ENCODE measurements at places on chromosomes 16 and 17.

GRCh38 chr17:68511254-68511670, 968 bp upstream of the PRKAR1A start:
- no peak for DNase-seq

- DNase-seq, result no peak
Measured at GRCh38 chr16:84176192-84177053, 10.4 kb downstream of the TAF1C start.

DNA sequence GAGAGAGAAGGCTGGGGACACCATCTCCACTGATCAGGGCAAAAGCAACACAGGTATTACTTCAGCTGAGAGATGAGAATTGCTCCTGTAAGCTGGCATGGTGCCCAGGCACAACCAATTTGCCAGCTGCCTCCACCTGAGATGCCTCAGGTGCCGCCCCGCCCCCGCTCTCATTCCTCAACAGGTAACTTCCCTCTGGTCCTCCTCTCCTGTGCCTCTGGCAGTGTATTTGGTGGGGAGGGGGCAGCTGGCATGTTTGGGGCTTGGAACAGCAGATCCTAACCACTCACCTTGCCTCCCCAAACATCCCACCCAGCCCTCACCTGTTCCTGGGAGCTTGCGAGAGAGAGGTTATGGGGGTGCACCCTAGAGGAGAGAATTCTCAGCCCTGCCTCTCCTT, 2.9 kb upstream of the SRCIN1 start:
- DNase-seq, result no peak

DNA sequence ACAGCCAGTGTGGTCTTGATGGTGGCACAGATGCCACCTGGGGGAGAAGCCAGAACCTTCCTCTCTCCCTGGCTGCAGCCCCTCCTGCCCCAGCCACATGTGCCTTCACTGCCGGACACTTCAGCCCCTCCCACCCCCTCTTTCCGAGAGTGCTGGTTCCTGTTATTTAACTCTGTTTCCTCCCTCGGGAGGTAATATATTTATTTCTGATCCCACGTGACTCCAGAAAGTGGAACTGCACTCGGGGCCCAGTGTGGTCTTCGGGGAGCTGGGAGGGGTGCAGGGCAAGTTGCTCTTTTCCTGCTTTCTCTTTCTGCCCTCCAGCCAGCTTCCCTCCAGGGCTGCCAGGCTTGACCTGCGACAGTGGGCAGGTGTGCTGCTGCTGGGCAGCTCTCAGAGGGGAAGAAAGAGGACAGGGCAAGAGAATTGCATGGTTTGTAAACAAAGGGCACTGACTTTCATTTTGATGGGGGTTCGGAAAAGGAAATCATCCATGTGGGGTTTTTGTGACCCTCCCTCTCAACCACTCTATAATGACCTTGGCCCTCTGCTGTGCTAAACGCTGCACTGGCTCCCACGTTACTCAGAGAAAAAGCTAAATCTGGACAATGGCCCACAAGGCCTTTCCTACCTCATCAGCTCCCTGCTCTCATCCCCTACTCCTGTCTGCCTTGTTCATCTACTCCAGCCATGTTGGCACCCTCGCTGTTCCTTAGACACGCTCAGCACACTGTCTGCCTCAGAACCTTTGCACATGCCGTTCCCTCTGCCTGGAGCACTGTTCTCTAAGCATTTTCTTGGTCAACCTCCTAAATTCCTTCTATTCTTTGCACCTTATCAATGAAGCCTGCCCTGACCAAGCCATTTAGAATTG, 8.2 kb upstream of the CIITA start:
- no peak for DNase-seq

DNA sequence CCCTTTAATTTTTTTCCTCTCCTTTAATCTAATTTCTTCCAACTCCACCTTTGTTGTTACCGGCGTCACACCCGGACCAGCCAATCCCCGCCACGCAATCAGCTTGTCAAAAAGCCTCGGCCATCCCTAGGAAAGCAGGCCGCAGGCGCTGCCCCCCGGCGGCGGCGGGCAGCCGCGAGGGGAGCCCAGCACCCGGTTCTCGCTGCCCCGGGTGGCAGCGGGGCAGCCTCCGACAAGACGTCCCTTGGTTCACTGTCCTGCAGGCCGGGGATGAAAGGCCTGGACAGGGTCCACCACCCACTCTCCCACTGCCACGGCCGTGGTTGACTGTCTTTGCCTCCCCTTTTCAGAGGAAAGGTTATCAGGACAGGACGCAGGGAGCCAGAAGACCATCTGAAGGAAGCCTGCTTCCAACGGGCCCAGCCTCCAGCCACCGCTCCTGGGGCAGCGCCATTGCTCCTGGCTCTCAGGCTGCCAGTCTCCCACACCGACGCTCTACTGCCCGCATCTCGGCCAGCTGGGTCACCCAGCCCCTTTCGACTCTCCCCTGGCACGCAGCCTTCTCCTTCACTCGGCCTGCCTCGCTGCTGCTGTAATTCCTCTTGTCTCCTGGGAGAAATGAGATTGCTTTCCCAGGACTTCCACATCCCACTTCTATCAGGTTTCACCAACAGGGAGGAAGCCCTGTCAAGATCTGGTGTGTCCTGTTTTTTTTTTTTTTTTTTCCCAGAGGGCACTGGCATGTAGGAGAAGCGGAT, 2.8 kb upstream of the UBTF start:
- no peak for DNase-seq

DNA sequence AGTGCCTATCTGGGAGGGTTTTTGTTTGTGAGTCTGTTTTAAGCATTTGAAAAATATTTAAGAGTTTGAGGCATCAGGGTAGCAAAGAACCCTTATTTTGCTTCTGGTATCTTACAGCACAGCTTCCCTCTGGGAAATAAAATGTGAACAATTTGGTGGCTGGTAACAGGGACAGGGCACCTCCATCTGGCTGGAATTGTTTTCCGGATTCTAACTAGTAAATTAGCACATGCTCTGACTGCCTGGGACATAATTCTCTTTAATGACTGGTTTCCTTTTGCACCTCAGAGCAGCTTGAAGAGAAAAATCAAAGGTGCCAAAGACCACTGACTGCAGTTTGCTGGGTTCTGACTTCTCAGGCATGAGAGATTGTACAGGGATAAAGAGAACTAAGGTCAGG, 469.1 kb downstream of the GRIN2A start:
- no peak for DNase-seq

DNA sequence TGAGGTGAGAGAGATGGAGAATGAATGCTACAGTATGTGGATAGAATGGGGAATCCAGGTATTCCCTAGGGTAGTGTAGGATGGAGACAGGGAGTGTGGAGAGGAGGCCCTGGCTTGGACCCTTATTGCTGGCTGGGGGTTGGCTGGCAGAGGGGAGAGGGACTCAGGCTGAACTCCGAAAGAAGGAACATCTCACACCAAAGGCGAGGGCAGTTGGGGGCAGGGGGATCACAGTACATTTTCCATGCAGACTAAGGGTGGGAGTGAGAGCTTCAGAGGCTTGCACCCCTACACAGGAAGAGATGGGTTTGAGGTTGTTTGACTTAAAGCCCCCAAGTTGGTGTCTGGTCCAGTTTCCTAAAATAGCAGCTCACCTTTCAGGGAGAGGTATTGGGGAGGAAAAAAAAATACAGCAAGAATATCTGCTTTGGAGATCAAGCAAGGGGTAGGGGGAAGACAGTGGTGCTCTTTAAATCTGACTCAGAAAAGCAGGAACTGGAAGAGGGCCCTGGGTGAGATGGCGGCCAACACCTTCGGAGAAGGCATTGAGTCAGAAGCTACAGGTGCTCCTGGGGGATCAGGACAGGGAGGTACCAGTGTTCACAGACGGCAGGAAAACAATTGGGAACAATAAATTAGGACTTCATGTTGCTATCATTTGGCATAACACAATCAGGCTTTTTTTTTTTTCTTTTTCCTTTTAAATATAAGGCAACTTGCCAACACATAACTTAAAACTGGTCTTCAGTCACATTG, 12.4 kb downstream of the TRAF4 start:
- no peak for DNase-seq

DNA sequence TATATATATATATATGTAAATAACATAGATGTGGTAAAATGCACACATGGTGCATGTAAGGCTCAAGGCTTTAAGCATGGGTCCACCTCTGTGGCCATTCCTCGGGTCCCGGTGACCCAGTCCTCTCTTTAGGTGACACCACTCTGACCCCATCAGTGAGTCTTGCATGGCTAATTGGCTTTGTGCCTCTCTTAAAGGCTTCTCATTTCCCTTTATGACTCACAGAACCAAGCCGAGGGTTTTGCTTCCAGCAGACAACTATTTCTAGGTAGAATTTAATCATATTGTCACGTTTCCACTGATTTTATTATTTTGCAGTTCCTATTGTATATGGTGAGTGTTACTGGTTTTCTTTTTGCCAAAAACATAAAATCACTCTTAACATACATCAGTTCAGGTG, 59.7 kb downstream of the PLCG2 start:
- no peak for DNase-seq

DNA sequence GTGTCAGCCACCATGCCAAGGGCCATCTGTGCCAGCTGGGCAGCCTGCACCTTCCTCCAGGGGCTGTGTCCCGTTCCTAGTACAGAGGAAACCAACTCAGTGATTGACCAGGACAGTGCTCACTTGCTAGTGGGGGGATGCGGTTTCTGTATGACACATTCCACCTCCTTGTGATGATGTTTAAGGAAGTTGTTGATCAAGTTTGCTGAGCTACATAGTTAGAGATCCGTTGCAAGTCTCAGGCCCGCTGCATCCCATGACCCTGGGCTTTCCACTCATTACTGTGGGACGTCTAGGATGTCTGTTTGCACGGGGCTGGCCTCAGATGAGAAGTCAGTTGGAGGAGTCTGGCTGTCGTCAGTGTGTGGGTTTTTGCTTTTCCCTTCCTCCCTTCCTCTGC, 33.6 kb downstream of the RNF213 start:
- DNase-seq, result no peak

Measured in activated T-helper 1 cell treated with Interleukin-2 at 50 U/mL for 16 hours (primary cell).